ENCODE measurements at places on chromosomes 3 and 15.

GRCh38 chr15:100980410-100981046 is 61.4 kb downstream of the LRRK1 start:
- DNase-seq = no peak

DNA sequence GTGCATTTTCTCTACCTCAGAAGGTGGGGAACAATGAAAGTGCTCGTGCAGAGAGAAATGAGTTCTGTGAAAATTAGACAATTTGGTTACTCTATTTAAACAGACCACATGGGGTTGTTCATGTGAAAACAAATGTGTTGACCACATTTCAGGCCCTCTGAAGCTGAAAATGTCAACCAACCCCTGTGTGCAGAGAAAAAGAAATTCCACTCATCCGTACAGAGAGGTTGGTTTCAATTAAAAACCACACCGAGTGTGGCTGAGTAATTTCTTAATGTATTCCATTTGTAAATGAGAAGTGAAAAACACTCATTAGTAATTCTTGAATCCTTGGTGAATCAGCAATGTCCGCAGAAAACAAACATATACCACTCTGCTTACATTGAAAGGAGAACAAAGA is 46.9 kb upstream of the SLC7A14 start:
- no peak for DNase-seq

DNA sequence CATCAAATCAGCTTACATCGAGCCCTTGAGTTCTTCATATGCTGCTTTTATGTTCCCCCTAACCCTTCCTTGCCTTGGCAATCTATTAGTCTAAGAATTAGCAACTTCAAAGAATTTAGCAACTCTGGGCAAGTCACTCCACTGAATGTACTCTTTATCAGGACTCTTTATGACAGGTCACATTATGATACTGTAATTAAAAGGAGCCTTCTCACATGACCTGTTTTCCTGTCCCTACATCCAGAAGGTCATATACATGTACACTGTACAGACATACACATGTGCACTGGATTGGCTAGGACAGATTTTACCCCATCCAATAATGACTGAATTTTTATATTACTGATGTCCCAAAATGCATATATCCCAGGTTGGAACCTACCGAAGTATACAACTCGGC is 463.1 kb downstream of the SHQ1 start:
- DNase-seq = no peak

- no peak for DNase-seq
These were observed 7.4 kb upstream of the ANPEP start for GRCh38 chr15:89822026-89822425.
